SK-N-DZ (cell line): ENCODE measurements at places on chromosomes 7 and 10.

DNA sequence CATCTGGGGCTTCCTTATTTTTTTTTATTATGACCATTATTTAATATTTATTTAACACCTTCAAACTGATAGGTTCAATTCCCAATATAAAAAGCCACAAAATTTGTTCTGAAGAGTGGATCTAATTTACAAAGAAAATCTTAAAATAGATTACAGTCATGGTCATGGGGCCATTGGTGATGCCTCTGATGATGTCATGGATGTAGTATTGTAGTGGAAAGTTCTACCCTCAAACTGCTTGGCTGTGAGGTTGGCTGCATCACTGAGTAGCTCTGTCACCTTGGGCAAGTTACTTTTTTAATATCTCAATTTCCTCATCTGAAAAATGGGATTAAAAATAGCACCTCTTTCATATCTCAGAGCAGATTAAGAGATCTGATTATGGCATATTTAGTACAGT, 128.5 kb downstream of the DKK1 start:
- DNase-seq = no peak

DNA sequence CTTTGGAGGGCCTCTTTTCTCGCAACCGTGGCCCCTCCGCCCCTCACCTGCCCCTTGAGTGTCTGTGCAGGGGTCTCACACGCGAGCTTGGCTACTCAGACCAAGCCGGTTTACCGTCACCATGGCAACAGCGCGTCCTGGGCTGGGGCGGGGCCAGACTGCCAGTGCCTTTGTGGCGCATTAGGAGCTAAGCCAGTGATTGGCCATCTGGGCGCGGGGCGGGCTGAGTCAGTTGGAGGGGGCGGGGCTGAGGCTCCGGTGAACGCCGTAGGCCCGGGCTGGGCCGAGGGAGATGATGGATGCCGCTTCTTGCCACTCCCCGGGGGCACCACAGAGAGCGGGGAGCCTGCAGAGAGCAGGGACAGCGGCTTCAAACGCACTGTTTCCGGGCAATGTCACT, 48.7 kb upstream of the FXYD4 start:
- DNase-seq = peak; percentile 89

GRCh38 chr7:82443547-82444219, at the start of gene CACNA2D1:
TSS of gene CACNA2D1 (minus strand) at chr7:82443777.
- peak; percentile 90 for DNase-seq

DNA sequence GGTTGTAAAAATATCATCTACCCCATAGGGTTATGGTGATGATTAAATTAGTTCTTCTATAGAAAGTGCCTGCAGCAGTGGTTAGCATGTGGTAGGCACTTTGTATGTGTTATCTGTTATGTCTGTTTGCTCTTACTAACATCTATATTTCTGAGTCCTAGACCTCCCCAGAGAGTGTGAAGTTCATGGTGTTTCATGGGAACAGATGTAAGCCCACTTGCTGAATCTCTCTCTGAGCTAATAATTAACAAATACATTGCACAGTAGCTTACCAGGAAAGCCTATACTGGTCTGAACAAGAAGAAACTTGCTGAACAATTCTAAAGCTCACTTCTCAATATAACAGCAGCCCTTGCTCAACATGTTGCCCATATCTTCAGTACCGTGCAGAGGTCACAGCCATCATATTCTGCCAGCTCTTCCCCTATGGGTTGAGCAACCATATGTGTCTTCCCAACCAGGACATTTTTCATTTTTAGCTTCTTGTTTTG, 100.1 kb downstream of the NPSR1 start:
- no peak for DNase-seq

GRCh38 chr10:119817991-119818888, 54.4 kb downstream of the MCMBP start:
- DNase-seq = no peak

DNA sequence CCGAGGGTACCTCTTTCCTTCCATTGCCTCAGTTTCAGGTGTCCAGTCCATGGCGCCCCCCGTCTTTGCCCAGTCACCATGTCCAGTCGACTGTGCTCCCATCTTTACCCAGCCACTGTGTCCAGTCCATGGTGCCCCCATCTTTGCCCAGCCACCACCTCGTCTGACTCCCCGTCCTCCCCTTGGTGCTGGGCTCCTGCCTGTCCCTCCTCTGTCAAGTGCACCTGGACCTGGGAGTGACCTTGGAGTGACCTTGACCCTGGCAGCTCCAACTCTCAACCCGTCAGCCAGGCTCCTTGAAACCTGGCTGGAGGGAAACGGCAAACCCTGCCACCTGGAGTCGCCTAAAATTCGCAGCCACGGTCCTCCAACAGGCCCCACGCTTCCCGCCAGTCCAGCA, 180.2 kb downstream of the ADARB2 start:
- no peak for DNase-seq

DNA sequence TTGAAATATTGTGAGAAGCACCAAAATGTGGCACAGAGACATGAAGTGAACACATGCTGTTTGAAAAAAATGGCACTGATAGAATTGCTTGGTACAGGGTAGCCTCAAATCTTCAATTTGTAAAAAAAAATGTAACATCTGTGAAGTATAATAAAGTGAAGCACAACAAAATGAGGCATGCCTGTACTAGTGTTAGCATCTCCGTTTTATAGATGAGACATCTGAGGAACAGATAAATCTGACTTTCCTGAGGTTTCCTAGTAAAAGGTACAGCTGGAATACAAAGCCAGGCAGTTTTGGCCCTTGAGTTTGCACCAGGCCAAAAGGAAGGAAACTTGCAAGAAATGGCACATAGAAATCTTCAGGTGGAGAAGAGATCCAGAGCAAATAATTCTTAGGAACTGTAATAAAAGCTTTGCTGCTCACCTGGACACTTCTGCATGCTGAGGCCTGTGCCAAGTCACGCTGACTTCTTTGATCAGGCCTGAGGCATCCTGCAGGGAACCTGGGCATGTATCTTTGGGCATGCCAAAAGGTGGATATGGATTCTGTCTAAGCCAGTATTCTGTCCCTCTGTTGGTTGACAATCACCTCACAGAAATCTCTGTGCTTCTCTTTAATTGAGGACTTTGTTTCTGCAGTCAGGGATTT, 251.5 kb upstream of the PLPP4 start:
- DNase-seq = no peak

GRCh38 chr10:58647376-58648112, 134.9 kb downstream of the BICC1 start:
- no peak for DNase-seq

DNA sequence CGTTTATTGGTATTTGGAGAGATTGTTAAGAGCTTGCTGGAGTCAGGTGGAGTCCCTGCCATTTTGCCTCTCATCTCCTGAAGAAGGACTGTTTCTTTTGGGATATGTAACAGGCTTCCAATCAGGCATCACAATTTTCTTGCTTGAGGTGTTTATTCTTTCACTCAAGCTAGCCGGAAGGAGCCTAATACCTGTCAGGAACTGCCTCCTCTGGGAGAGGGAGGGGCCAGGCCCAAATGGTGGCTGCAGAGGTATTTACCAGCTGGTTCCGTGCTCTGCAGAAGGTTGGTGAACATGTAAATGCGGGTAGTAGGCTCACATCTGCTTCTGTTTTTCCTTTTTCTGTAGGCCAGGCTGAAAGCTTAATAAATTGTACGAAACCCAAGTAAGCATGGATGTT, 114.0 kb downstream of the TCF7L2 start:
- no peak for DNase-seq

DNA sequence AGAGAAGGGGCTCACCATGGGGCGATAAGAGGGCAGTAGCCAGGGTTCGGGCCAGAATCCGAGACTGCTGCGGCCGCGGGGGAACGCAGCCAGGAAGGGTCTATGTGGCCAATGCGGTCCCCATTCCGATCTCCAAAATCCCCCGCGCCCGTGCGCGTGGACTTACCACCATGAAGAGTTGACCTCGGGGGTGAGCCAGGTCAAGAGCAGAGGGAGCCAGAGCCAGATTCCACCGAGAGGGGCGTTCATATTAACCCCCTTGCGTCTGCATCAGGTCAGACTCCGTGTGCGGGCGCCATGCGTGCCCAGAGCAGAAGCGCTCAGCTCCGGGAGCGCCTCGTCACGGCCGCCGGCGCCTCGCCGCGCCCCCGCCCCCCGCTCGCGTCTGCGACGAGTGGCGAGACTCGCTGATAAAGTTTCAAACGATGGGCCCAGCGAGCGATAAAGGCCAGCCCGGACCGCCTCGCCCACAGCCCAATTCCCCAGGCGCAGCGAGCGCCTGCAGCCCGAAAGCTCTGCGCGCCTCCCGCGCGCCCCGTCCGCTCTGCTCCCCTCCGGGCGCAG, at the start of gene WNT2:
Gene WNT2, minus strand, starts transcription at position 318 of the 564 bp plus-strand sequence. Its CDS starts 69 bp downstream, at position 249.
- DNase-seq = no peak

GRCh38 chr7:82049891-82050533, 280.2 kb upstream of the HGF start:
- DNase-seq = peak; percentile 14

DNA sequence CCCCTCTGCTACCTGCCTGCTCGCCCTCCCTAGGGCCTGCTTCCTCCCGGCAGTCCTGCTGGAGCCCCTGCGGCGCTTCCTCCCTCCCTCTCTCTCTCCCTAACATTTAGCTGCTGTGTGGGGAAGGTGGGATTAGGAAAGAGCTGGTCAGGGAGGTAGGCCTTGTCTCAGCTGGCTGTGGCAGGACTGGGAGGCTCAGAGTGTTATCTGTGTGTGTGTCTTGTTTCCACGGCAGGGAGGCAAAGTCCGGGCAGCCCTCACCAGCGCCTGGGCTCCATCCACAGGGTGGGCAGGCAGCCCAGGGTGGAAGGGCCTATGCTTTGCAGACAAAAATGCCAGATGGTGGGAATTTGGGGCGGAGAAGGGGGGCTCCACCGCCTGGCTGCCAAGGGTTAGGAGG, 105.7 kb downstream of the RPS24 start:
- peak; percentile 49 for DNase-seq

DNA sequence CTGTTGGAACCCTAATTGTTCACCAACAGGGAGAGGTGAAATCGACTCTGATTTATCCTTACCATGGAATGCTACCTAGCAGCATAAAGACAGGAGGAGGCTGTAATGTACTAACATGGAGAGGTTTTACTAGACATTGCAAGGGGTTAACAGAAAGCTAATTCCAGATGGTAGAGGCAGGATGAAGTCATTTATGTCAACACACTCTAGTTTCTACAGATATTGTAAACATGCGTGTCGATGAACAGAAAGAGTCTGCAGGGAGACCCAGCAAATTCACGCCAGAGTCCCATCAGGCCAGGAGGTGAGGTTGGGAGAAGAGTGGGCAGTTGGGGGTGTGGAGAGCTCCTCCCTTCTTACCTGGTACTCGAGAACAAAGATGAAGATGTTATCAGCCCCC, 7.0 kb downstream of the NPC1L1 start:
- no peak for DNase-seq

DNA sequence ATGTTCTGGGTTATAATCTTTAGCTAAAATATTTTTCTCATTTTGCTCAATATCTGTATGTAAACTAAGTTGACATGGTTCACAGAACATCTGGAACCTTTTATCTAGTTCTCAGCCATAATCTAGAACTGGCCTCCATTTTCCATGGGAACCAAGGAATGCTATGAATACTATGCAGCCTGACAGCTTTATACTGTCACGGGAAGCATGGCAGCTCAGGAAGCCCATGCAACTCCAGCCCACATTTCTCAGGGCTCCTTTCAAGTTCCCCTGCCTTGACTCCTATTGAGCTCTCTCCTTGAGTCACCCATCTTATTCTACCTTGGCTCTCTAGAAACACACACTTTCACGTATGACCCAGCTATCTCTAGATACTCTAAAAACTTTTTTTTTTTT, 36.6 kb upstream of the PRKAR2B start:
- no peak for DNase-seq

DNA sequence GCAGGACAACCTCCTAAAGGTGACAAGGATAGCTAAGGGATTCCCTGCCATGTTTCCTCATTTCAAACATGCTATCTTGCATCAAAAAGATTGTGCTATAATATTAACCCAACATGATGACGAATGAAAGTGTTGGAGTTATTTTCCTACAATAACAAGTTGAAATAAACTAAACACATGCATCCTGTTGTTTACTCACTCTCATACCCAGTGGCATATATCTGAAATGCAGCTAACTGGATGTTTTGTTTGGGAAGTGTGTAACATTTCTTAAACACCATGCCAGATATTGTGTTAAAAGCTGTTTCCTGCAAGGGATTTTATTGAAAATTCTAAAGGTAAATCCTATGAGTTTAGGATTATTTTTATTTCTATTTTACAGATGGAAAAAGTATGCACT, 139.6 kb downstream of the TFPI2 start:
- no peak for DNase-seq

DNA sequence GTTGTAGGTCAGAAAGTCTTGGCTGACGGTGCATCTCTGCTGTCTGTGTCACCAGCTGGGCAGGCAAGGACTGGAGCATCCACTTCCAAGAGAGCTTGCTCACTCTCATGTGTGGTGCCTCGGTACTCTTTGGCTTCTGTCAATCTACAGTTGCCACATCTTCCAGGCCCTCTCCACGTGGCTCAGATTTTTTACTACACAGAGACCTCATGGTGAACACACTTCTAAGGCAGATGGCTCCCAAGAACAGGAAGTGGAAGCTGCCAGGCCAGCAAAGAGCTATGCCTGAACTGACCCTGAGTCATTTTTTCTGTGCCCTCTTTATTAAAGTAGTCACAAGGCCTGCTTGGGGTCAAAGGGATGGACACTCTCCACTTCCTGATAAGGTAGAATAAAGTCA, 351.5 kb upstream of the AUTS2 start:
- no peak for DNase-seq

GRCh38 chr7:108083980-108084379, 46.2 kb downstream of the LAMB4 start:
- no peak for DNase-seq

DNA sequence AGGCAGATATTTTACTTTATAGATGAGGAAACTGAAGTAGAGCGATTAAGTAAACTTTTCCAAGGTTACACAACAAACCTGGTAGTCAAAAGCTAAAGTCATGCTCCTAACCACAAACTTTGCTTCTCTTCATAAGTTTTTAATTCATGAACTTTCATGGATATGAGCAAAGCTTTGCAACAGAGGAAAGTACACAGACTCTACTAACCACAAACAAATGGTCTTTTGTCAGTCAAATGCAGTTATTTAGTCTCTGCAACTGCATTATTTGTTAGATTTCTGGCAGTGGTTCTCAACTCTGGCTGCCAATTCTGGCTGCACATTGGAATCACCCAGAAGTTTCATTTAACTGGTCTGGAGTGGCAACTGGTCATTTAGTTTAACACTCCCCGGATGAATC, 140.6 kb upstream of the TMEM168 start:
- no peak for DNase-seq

DNA sequence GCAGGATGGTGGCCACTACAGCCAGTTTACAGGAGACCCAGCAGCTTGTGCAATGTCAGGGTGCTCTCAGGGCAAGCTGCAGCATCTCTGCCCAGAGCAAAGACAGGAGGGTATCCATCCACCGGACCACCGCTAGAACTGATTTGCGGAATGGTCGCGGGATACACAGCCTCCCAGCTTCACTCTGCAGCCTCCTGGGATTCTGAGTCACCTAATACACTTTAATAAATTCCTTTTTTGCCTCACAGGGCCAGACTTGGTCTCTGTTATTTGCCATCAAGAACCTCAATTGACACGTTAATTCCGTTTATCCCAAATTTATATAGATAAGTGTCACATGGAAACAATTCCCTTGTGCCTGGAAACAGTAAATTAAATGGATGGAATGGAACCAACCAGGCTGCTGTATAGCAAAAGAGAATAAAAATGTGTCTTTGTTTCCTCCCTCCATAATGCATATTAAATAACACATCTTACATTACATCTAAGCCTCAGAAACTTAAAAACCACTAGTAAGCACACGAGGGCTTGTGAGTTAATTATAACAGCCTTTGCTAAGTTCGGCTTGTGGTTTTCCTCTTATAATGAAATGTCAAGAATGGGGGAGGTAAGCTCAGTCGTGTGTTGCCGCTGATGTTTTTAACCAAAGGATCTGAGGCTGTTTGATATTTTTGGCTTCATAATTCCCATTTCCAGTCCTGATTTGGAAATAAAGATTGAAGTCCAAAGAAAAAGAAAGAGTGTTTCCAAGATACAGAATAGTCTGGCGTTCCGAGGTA, 52.1 kb downstream of the ADRB1 start:
- DNase-seq = no peak
